ENCODE measurements at places on chromosomes 3 and 15.

DNA sequence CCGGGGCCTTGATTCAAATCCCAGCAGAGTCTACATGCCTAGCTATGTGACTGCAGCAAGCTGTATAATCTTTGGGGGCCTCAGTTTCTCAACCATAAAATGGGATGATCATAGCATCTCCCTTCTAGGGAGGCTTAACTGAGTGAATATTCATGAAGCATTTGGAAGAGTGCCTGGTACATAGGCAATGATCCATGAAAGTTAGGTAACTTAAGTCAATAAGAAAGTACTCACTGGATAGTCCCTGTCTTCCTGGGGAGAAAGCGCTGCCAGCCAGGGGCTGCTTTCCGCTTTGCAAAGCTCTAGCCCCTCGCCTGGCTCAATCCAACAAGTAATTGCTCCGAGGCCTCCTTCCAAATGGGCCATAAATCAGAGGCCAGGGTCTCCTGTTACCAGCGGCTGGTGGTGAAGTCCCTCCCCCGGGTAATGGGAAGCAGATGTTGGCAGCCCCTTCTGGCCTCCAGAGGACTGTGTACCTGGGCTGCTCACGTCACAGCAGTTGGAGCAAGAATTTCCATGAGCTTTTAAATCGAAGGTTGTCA lies 521.9 kb upstream of the PROK2 start:
- no peak overlapping the region for H3K27ac ChIP-seq
- no peaks in the 10 kb centered on the region for H3K27me3 ChIP-seq

DNA sequence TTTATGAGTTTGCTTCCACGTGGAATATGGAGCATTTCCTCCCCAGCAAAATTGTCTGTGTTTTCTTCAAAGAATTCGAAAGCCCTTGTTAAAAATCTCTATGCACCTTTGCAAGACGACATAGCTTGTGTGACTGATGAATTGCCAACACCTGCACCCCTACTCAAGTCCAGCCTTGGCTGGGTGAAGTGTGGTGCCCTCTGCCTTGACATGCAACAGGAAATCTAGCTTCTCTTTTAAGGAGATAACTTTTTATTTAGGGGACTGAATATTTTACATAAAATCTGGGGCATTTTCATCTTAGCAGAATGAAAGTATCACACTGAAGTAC lies 647 bp downstream of the HMG20A start:
- H3K36me3 ChIP-seq: no peaks in the 10 kb centered on the region
- H3K4me3 ChIP-seq: peak overlapping the region; percentile 94
- H3K27me3 ChIP-seq: no peaks in the 10 kb centered on the region
- DNase-seq: no peak
- H3K27ac ChIP-seq: peak overlapping the region; percentile 97
- peaks cover 62% of the 10 kb centered on the region for H3K4me1 ChIP-seq

GRCh38 chr3:171796625-171797264 lies 13.5 kb downstream of the PLD1 start:
- no peak overlapping the region for H3K4me3 ChIP-seq
- no peak for DNase-seq
- H3K27me3 ChIP-seq: no peaks in the 10 kb centered on the region
- H3K27ac ChIP-seq: no peak overlapping the region
- H3K36me3 ChIP-seq: no peaks in the 10 kb centered on the region

DNA sequence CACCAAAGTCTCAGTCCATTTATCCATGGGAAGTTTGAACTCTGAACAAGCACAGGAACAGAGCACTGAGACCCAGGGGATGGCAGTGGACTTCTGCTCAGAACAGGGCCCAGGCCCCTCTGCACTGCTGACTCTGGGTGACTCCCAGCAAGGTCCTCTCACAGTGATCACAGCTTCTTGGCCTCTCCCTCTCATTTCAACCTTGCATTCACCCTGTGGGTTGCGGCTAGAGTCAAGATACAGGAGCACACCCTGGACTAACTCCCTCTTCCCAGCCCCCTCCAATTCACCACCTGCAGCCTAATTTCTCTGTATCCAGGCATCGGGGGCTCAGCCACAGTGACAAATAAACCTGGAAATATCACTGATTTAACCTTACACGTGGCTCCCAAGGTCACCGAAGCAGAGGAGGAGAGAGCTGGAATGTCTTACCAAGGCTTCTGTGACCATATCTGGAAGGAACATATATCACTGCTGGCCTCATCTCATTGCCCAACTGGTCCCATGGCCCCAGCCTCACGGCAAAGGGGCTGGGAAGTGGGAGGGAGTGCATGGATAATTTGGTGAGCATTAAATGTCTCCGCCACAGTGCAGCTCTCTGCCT lies 1.2 kb downstream of the RTP3 start:
- no peak for DNase-seq
- no peak overlapping the region for H3K4me3 ChIP-seq
- H3K27ac ChIP-seq: no peak overlapping the region
- no peaks in the 10 kb centered on the region for H3K27me3 ChIP-seq
- H3K4me1 ChIP-seq: peaks cover 13% of the 10 kb centered on the region

- H3K4me1 ChIP-seq: peaks cover 8% of the 10 kb centered on the region
- no peak for DNase-seq
- H3K27me3 ChIP-seq: no peaks in the 10 kb centered on the region
- H3K27ac ChIP-seq: no peak overlapping the region
- no peaks in the 10 kb centered on the region for H3K36me3 ChIP-seq
- H3K4me3 ChIP-seq: no peak overlapping the region
Measured at GRCh38 chr3:66227051-66227450, 6.2 kb downstream of the SLC25A26 start.

Measured in heart left ventricle (tissue), 16 donors.